ENCODE measurements at places on chromosomes 6 and 20.

- no peaks in the 10 kb centered on the region for H3K27me3 ChIP-seq
- H3K4me1 ChIP-seq: no peaks in the 10 kb centered on the region
- DNase-seq: no peak
These were observed 115.4 kb downstream of the TENT5A start for GRCh38 chr6:81636930-81637568.

- no peak overlapping the region for H3K4me3 ChIP-seq
- no peaks in the 10 kb centered on the region for H3K4me1 ChIP-seq
- DNase-seq: no peak
- H3K27ac ChIP-seq: no peak overlapping the region
These were observed 511.9 kb downstream of the KIF16B start for GRCh38 chr20:16061351-16061750.

- peak overlapping the region; percentile 22 for H3K27ac ChIP-seq
- H3K36me3 ChIP-seq: peaks cover 73% of the 10 kb centered on the region
- no peak for DNase-seq
- H3K27me3 ChIP-seq: no peaks in the 10 kb centered on the region
- H3K4me1 ChIP-seq: peaks cover 49% of the 10 kb centered on the region
These were observed 47.2 kb downstream of the KCNS1 start for GRCh38 chr20:45053430-45054351.

GRCh38 chr20:23160536-23161243, 74.6 kb upstream of the CD93 start:
- no peak overlapping the region for H3K27ac ChIP-seq
- H3K27me3 ChIP-seq: no peaks in the 10 kb centered on the region
- no peak for DNase-seq

Data from CD4-positive, alpha-beta T cell (primary cell).